Mammary epithelial cell (primary cell): ENCODE measurements at places on chromosomes 2 and 18. TPM values are rescaled to one million over a fixed set of nuclear protein-coding genes. Genes with fewer than 3 reads are reported as not detected.

GRCh38 chr18:46466234-46467160, 190.5 kb downstream of the LOXHD1 start:
- DNase-seq: no peak

DNA sequence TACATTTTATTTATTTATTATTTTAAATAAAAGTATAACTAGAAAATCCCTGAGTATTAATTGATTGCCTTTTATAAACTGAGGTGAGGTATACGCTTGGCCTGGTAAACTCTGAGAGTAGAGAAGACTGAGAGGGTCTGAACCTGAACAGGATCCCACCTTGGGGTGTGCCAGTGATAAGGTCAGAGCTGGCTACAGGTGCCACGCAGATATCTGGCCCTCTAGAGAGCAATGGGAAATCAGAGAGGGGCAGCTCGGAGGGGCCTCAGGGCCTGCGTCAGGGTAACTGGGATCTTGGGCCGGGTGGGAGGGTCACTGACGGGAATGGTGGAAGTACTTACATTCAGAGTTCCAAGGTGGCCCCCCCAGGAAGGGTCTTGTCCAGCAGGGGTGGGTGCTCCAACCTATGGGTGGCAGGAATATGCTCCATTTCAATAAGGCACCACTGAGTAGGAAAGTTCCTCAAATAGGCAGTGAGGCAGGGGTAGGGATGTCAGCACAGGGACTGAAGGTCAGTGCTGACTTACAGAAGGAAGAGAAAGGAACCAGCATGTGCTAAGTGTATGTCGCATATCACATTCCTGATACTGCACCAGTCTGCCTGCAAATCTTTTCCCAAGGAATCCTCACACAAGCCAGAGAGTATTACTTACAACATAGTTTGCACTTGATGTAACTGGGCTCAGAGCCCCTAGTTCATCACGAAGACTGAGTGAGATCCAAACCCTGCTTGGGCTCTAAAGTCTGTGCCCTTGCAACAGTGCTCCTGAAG, 706.0 kb upstream of the RAB6C start:
- no peak for DNase-seq

DNA sequence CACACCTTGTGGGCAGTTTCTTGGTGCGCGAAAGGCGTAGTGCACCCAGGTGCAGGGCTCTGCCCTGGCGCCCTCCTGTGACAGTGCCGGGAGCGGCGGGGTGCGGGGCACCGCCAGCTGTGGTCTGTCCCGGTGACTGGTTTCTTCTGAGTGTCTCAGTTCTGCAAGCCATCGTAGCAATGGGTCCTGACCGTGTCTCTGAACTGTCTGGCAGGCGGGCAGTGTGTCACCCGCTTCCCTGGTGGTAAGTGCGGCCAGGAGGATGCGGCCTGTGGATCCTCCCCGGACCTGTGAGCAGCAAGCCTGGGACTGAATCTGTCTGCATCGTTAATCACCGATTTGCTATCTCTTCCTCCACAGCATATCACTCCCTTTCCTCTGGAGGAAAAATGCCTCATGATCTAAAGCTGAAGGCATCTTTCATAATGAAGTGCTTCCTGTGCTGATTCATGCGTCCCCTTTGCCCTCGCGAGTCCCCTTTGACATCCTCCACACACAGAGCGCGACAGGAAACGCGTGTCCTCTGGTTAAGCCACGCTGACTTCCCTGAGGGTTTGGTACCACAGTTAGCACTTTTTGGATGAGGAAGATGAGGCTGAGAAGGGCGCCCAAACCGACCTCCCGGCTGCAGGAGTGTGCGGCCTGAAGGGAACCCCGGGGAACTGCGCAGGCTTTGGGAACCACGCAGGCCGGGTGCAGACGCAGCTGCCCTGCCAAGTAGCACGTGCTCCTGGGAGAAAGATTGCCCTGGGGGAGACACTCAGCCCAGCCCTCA, 416.0 kb upstream of the HS6ST1 start:
- DNase-seq: no peak

- no peak for DNase-seq
Measured at GRCh38 chr2:200733713-200734198, 78.0 kb upstream of the BZW1 start.

- no peak for DNase-seq
Measured at GRCh38 chr18:4353853-4354418, 101.2 kb downstream of the DLGAP1 start.

- DNase-seq: no peak
Measured at GRCh38 chr18:39019989-39020388, 1454.4 kb upstream of the CELF4 start.

- DNase-seq: no peak
Measured at GRCh38 chr2:196427986-196428634, 211.4 kb upstream of the CCDC150 start.

- DNase-seq: peak; percentile 62
Measured at GRCh38 chr18:56451188-56451587, 187.2 kb downstream of the TXNL1 start.

GRCh38 chr2:60819155-60819862, 62.1 kb upstream of the REL start:
- no peak for DNase-seq

DNA sequence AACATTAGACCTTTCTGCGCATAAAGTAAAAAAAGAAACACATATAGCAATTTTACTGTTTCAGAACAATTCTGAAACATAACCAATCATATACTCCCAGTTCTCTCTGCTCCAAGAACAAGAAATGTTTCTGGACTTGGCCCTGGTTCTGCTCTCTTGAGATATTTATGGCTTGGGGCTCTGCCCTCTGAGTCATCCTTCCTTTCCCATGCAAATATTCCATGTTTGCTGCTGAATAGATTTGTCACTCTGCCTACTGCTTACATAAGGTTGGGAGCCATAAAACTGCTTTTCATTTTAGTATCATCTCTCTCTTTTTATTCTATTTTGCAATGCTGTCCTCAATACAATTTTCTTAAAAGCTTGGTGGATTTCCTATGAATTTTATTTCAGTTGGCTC, 499.6 kb upstream of the ACVR2A start:
- DNase-seq: peak; percentile 56

GRCh38 chr2:30371028-30371689, 75.9 kb upstream of the LCLAT1 start:
- DNase-seq: no peak

GRCh38 chr2:199999166-199999565, 43.8 kb downstream of the MAIP1 start:
- peak; percentile 45 for DNase-seq

DNA sequence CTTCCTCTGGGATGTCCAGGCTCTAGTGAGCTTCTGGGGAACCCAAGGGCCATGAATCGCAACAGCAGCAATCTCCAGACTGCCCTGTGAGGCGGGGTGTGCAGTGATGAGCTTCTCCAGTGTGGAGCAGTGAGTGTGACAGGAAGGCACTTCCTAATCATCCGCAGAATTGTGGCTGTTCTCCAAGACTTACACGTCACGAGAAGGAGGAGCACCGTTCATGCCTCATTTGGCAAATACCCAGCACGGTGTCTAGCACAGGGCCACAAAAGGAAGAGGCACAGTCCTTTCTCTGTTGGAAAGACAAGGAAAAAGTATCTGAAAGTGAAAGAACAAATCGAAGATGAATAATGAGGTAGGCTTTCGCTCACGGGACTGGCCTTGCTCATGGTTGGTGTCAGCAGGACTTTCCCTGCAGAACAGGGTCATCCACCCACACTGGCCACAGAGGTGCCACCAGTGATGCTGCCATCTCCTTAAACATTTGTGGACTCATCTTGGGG, 125.1 kb upstream of the HAAO start:
- no peak for DNase-seq

- no peak for DNase-seq
Measured at GRCh38 chr2:224513991-224514390, 71.2 kb downstream of the CUL3 start.

DNA sequence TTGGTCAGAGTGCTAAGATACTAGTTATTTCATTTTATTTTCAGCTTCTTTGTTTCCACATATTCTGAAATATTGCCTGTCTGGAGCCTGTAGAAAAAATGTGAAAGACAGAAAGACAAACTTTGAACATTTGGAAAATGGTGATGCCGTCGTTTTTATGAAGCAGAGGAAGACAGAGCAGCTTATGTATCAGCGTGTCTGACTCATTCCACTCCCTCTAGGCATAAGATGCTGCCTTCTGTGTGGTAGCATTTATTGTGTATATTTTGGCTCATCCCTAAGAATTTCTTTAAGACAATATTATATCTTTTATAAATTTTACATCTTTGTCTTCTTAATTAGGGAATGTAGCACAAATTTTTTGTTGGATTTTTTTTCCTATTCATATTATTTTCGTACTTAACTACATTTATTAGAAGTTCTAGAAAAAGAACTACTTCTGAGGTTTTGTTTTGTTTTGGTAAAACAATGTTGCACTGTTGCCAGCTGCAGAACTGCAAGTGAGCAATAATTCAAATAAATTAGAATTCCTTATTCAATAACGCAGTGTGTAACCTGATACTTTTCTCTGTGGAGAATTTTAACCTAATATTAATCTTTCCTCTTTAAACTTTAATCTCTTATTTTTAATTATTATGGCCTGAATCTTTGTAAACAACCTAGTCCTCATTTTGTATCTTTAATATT, 300.4 kb downstream of the ZNF407 start:
- peak; percentile 63 for DNase-seq

GRCh38 chr2:171469176-171469575, 35.1 kb downstream of the DCAF17 start:
- no peak for DNase-seq

DNA sequence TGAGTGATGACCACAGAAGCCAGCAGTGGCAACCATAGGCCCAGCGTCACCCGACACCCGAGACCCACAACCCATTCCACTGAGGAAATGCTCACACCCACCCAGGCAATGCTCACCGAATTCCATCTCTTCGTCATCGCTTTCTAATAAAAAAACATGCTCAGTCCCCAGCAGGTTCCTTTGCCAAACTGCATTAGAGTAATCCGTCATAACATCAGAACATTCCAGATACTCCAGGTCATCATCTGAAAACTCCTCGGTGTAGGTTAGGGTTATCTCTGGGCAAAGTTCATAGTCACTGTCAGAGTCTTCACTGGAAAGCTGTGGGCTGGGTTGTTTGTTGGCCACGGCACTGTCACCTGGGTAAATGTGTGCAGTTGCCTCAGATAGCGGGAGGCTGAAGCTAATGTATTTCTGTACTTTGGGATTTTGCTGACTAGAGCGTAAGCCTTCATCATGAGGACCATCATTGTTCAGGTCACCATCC, 49.3 kb downstream of the ALPK2 start:
- no peak for DNase-seq

- no peak for DNase-seq
Measured at GRCh38 chr2:192414794-192415193, 220.1 kb upstream of the TMEFF2 start.

DNA sequence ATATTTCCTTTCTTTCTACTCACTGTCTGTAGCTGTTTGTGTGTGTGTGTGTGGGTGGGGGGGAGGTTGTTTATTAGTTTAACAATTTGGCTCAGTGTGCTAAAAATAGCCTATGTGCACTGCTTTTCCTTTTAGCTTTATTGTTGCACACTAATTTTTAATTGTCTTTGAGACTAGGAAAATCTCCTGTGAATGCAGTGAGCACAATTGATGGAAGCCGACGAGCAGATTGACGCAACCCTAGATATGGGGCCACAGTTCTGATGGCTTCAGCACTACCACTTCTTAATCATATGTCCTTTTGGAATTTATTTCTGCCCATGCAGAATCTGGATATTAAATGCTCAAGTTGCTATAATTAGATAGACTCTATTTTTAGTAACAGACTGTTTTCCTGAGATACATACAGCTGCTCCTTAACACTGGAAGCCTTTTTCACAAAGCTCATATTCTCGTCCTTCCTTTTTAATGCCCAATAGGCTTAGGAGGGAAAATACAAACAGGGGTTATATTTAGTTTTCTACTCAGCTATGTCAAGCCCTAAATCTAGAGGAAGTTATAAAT, 109.1 kb downstream of the IRS1 start:
- DNase-seq: no peak

- DNase-seq: no peak
Measured at GRCh38 chr2:145751629-145752028, 1231.7 kb upstream of the ZEB2 start.

- no peak for DNase-seq
Measured at GRCh38 chr2:208150956-208151355, 5.0 kb upstream of the CRYGB start.

DNA sequence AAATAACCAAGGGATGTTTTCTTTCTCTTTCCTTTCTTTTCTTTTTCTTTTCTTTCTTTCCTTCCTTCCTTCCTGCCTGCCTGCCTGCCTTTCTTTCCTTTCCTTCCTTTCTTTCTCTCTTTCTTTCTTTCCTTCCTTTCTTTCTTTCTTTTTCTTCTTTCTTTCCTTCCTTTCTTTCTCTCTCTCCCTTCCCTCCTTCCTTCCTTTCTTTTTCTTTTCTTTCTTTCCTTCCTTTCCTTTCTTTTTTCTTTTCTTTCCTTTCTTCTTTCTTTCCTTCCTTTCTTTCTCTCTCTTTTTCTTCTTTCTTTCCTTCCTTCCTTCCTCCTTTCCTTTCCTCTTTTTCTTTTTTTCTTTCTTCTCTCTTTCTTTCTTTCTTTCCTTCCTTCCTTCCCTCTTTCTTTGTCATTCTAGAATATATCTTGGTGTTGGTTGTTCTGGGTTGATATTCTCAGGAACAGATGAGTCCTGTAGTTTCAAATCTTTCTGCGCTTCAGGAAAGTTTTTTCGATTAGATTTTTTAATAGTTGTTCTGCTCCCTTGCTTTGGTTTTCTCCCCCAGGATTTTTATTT, 101.5 kb upstream of the FBXO11 start:
- no peak for DNase-seq

DNA sequence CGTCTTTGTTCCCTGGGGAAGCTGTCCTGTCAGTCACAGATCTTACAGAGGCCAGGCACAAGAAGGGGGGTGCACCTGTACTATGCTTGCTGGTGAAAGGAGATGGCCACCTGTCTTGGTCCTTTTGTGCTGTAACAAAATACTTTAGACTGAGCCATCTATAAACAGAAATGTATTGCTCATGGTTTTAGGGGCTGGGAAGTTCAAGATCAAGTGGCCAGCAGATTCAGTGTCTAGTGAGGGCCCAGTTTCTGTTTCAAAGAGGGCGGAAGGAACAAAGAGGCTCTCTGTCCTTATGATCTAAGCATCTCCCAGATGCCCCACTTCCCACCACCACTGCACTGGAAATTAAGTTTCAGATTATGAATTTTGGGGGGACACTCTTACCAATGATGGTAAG, 35.5 kb upstream of the RPL37A start:
- no peak for DNase-seq

Gene GPR17
- total RNA-seq: not detected in 2 replicates

Gene FHOD3
- total RNA-seq: 51.5 TPM

Gene SIX3
- total RNA-seq: not detected

Gene DCDC2C
- total RNA-seq: not detected

Gene DYSF
- 18.3 and 28.9 TPM in 2 replicates for total RNA-seq

Gene SKOR2
- not detected in 2 replicates for total RNA-seq

Gene HOXD8
- total RNA-seq: 0.16 and 0.35 TPM in 2 replicates

Gene MFSD2B
- total RNA-seq: under 0.01 TPM
